ENCODE measurements at places on chromosomes 3 and 15.

GRCh38 chr3:118846176-118846575 is 188.5 kb downstream of the IGSF11 start:
- DNase-seq = no peak

- DNase-seq = no peak
Observed at GRCh38 chr3:32428092-32429068, 36.7 kb downstream of the CMTM7 start.

GRCh38 chr3:40737343-40737742 is 212.6 kb downstream of the ZNF621 start:
- no peak for DNase-seq

- no peak for DNase-seq
Observed at GRCh38 chr15:35505141-35505540, 40.8 kb downstream of the DPH6 start.

DNA sequence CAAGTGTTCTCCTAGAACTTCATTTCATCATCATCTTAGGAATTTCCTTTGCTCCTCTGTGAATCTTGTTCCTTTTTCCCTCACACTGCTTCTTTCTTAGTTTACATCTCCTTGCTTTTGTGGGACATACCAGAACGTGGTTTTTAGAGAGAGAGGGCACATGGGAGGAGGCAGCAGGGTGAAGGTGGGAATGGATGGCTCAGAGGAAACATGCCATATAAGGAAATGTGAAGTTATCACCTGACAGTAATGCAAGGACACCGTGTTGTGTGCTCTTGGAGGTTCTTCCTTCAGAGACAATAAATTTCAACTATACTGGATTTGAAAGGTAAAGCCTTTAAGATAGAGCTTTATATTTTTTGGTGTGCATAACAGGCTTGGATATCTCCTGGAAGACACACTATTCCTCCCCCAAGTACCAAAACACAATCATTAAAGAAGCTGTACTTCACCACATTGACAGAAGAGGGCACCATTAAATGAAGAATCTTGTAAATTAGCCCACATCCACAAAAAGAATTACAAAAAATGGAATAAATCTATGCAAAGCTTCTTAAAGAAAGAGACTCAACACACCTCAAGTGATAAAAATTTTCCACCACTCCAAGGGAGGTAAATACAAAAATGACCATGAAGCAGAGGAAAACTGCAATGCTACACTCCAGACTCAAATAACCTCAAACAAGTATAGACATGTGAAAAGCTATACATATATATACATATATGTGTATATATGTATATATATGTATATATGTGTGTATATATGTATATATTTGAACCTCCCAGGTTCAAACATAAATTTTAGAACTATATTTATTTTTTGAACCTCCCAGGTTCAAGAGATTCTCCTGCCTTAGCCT is 26.1 kb downstream of the RPL39L start:
- peak; percentile 12 for DNase-seq

DNA sequence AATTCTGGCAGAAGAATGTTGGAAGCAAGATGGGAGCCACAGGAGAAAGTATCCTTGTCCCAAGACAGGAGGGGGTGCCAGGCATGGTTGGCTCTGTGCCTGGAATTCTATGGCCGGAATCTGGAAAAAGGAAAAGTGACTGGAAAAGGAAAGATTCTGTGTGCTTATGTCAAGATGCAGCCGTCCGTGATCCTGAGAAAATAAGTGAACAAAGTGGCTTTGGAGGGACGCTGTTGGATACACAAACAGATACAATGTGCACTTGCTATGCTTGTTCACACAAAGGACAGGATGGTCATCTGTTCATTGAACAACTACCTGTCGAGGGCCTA is 28.5 kb upstream of the MUC20 start:
- no peak for DNase-seq

DNA sequence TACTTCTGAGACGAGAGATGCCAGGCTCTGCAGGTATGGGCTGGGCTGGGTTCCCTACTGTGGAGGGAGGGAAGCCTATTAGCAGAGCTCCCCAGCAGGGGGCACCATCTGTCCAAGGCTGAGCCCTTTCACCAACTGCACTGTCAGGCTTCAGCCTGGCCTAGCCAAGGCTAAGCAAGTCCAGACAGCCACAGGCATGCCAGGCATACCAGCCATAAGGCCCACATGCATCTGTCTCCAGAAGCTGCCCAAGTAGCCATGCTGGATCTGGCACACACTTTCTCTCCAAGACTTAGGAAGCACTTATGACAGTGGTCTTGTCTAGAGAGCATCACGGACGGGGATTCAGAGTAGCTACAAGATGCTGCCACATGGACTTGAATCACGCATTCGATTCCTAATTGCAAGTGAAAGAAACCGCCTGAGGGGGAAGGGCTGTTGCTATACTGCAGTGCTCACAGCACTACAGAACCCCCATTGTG is 28.3 kb downstream of the RUVBL1 start:
- DNase-seq = peak; percentile 88

GRCh38 chr15:72397796-72398588 is at the start of gene TMEM202:
TSS of gene TMEM202 (plus strand) at chr15:72398305. CDS start at chr15:72398327, 22 bp downstream.
- DNase-seq = no peak

DNA sequence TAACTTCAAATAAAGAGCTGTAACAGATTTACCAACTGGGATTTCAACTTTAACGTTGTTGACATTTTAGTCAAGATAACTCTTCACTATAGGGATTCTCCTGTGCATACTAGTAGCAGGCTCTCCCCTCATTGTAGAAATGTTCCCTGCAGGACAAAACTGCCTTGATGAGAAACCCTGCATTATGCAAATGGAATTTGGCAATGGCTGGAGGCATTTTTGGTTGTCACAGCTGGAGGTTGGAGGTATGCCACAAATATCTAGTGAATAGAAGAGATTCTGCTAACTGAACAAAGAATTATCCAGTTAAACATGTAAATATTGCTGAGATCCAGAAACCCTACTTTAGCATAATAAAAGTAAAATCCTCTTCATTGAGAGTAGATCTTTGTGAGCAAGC is 928.8 kb upstream of the ALCAM start:
- DNase-seq = peak; percentile 67

- DNase-seq = no peak
Observed at GRCh38 chr15:91882858-91883586, 29.5 kb downstream of the SLCO3A1 start.

DNA sequence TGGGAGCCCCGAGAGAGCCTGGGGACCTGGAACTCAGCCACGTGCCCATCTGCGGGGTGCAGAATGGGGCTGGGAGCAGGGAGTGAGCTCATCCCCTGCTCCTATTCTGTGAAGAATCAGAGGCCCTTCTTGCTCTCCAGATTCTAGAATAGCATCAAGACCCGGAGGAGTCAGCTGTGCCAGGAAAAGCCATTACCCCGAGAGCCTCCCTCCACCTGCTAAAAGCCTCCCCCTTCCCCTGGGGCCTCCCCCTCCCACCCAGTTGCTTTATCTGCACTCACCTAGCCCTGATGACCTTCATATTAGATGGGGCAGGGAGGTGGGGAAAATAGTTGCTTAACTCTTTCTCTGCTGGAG is 23.1 kb downstream of the CCDC33 start:
- DNase-seq = no peak
